Peyer's patch (tissue), 4 donors: ENCODE measurements at places on chromosomes 11 and 22.

- DNase-seq: no peak
These were observed at the start of gene PVALB for GRCh38 chr22:36816636-36817524. TSS of gene PVALB (minus strand) at chr22:36817035. CDS start at chr22:36817005, 30 bp downstream.

- DNase-seq: no peak
These were observed 53.8 kb upstream of the AMPD3 start for GRCh38 chr11:10401256-10401655.

- no peak for DNase-seq
These were observed 158.2 kb upstream of the ZBED5 start for GRCh38 chr11:11016068-11016467.

- DNase-seq: no peak
These were observed 4.2 kb downstream of the C11orf91 start for GRCh38 chr11:33696411-33696810.

GRCh38 chr11:114082415-114082748, 22.9 kb downstream of the ZBTB16 start:
- DNase-seq: no peak

DNA sequence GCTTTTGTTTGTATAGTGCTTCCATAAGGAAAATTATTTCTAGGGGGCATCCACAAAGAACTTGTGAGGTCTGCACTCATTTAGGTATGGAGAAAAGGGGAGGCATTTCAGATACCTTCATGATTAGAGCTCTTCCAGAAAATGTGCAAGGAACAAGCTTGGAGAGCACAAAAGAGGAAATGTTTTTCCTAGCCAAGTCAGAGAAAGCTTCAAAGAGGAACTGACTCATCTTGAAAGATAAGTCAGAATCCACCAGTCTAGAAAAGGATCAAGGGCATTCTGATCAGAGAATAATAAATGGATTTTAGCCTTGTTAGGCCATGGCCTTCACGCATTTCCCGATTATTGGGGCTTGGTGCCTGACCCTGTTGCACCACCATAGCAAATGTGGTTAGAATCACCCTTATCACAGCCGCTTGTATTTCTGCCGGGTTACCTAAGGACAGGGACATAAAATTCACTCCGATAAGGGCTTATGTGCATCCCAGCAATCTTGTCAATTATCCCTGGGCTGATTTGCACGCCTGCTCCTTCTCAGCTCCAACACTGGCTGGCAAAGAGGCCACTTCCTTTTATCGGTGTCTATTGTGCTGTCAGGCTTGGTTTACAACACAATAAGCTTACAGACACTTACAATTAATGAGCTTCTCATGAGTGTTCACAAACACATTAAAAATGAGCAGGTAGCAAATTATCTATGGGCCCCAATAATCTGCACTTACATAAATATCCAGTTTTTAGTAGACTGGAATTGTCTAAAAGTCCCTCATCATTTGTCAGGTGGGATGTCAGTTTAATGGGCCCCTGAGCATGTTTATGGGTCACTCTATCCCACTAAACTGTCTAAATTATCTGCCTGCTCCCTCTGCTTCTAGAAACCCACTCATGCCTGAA, 613.5 kb downstream of the SOX6 start:
- DNase-seq: no peak

DNA sequence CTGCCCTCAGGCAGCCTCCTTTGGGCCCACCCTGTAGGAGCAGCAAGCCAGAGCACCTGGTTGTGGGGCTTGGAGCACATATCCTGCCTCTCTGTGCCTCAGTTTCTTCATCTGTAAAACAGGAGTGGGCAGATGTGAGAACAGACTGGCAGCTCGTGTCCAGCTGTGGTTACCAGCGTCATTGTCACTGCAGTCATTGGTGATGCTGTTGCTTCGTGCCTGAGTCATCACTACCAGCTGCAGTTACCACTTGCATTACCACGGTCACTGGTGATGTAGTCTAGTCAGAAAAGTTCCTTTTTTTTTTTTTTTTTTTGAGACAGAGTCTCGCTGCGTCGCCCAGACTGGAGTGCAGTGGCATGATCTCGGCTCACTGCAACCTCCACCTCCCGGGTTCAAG, 20.4 kb downstream of the RSPH14 start:
- no peak for DNase-seq

DNA sequence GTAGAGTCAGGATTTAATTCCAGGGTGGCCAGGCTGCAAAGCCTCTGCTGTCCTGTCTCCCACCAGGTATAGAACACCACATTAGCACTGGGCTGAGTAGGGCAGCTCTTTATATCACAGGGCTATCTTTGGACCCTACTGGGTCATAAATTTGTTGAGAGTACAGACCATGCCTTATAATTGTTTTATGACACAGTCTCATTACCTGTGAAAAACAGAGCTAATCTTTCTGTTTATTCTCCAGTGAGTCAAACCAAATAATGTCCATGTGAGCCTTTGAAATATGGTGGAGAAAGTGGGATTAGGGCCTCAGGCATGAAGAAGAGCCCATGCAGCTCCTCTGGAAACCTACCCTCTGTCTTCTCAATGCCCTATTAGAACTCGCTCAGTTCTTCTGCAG, 49.6 kb upstream of the KIRREL3 start:
- no peak for DNase-seq

DNA sequence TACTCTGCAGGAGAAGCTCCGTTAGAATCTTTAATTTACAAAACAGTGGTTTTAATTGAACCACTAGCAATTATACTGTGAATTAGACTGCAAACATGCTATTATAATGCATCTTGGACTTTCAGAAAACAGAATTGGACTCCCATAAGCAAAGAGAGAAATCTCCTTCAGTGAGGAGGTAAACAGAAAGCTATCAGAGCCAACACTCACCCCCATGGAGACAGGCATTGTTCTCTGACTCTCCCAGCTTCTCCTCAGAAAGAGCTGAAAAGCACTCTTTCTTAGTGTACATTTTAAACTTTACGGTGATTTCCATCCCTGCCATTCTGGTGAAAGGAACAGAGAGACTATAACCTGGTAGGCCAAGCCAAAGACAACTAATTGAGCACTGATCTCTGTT, 176.9 kb downstream of the GRIA4 start:
- no peak for DNase-seq

DNA sequence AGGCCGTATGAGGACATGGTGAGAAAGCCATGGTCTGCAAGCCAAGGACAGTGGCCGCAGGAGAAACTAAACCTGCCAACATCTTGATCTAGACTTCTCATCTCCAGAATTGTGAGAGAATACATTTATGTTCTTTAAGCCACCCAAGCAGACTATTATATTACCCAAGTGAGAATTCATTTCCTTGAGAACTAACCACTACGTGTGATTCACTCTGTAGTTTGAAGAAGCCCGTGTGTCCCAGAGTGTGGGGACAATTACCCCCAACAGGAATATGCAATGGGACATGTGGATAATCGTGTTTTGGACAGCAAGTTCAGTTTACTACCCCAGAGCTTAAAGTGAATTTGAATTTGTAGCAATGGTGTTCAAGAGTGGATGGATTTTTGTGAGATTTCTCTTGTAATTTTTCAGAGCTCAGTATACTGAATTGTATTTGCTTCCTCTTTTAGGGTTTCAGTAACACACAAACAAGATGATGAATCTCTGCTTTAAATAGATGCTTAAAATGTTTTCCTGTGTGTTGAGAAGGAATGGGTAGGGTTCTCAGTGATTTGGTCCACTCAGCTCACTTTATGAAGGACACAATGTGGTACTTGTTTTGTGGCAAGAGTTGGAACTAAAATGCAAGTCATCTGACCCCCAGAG, 100.0 kb upstream of the ARHGAP20 start:
- DNase-seq: no peak

- DNase-seq: no peak
These were observed 2.9 kb downstream of the KLHL35 start for GRCh38 chr11:75429902-75430713.

GRCh38 chr11:119210050-119210449, 3.9 kb downstream of the CBL start:
- no peak for DNase-seq

DNA sequence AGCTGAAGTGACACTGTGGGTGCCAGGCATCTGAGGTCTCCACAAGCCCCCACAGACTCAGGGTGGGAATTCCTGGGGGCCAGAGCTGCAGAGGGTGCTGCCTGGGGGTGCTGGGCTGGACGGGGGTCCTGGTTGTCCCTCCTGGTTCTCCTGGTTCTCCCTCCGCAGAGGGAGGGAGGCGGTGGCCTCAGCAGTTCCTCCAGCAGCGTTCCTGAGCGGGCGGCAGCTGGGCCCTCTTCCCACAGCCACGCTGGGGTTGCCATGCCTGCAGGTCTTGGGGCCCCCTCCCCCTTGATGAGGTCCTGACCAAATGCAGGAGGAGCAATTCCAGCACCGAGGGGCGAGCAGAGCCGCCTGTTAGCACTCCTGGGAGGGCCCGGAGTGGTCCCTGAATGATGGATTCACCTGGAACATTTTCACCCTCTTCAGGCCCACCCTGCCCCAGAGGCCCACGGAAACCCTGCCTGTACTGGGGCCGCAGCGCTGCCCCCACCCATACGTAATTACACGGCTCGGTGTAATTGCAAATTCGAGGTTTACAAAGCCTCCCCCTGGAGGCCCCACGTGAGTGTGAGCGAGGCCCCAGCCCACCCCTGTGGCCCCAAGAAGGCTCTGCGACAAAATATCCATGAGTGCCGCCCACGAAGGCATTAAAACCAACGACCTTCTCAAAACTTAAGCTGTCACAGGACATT, 635 bp downstream of the C11orf21 start:
- peak; percentile 40 for DNase-seq

- DNase-seq: no peak
These were observed 89.4 kb downstream of the PPP6R3 start for GRCh38 chr11:68549789-68550484.

GRCh38 chr11:121299417-121299816, 6.8 kb downstream of the SC5D start:
- DNase-seq: no peak

DNA sequence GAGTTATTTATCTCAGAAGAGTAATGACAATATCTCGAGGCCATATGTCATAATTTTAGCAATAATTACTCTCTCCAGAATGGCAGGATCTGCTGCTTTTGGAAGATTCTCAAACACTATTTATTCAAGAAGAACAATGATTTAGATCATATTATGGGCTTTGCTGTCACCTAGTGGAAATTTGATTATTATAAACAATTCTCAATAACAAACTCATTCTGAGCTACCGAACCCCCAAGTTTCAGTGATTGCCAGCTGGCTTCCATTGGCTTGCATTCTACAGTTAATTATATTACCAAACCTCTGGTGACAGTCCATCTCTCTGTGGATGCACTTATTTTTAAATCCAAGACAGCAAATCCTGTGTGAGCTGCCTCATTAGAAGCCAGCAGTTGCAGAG, 27.9 kb upstream of the SLC36A4 start:
- DNase-seq: no peak

- no peak for DNase-seq
These were observed 77.1 kb downstream of the TP53I11 start for GRCh38 chr11:44873537-44873936.

- no peak for DNase-seq
These were observed 15.8 kb upstream of the SLC36A4 start for GRCh38 chr11:93213622-93214021.

DNA sequence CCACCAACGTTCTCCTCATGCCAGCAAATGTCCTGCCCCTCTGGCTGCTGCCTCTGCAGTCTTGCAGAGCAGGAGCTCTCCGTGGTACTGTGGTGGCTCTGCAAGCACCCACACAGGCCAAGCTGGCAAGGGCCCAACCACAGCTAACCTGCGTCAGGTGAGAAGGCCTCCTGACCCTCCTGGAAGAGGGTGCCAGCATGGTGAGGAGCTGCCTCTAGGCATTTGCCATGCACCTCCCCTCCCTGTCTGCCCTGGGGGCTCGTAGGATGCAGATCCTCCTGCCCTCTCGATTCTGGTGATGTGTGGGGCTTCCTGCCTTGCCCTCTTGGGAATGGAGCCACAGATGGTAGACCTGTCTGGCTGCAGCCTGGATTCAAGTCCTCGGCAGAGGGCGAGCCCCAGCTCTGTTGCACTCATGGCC, 1408.8 kb downstream of the TBC1D22A start:
- no peak for DNase-seq

GRCh38 chr11:121268581-121268980, 24.0 kb upstream of the SC5D start:
- no peak for DNase-seq

DNA sequence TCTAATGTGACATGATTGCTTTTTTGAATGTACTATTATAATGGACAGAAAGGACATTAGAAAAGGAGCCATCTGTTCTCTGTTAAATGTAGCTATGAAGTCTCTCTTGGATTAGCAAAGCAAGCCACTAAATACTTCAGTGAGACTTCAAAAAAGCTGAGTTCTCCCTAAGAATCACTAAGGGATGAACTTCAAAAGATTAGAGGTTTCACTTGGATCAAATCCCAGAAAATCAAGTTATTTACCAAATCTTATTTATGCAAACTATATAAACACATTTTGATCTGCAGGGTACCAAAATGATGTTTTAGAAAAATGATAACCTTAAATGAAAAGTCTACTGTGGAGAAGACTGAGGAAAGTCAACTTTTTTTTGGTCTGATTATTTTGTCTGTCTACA, 82.1 kb upstream of the MTMR2 start:
- DNase-seq: no peak

DNA sequence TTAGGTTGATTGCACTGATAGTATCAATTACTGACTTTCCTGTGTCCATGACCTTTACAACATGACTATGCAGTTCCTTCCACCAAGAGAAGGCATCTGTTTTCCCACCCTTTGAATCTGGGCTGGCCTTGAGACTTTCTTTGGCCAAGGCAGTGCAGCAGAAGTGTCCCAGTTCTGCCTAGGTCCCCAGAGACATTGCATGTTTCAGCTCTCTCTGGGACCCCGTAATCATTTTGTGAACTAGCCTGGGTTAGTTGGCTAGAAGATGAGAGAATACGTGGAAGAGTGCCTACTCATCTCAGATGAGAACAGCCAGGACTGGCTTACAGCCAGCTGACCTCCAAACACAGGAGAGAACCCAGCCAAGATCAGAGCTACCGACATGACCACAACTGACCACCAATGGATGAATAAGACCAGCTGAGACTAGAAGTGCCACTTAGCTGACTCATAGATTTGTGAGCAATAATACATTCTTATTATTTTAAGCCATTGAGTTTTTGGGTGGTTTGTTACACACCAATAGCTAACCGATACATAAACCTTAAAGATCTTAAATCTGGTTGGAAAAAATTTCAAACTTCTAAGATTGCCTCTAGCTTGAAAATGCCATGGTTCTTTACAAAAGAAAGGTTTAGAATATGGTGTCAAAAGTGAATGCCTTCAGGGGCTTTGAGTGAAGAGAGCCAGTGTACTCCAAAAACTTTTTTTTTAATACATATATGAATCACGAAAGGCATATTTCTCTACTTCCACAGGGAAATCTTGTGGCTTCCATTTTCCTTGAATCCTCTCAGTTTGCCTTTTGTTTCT, 145.2 kb downstream of the FBXO7 start:
- DNase-seq: no peak

- DNase-seq: no peak
These were observed 206.9 kb downstream of the DBX1 start for GRCh38 chr11:19953336-19953735.

- no peak for DNase-seq
These were observed 112.3 kb downstream of the SWAP70 start for GRCh38 chr11:9776203-9776602.

DNA sequence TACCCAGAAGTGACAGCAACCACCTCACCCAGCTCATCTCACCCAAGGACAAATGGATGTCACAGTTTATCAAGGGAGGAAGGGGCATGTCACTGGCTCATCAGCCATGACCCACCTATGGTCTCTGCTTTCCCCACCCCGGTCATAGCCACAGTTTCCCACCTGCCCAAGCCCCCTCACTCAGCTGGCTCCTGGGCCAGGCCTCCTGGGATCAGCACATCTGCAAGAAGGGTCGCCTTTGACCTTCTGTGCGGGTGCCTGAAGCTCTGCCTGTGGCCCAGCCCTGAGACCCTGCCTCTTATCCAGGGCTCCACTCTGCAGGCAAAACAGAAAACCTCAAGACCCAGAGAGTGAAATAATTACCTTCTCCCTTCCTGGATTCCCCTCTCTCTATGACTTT, 236.4 kb downstream of the BUD13 start:
- no peak for DNase-seq
